ENCODE measurements at places on chromosomes 1 and 21.

GRCh38 chr1:203038217-203038741 lies 12.0 kb downstream of the PPFIA4 start:
- H3K4me1 ChIP-seq: peaks cover 14% of the 10 kb centered on the region
- H3K36me3 ChIP-seq: no peaks in the 10 kb centered on the region
- no peak for DNase-seq
- H3K27ac ChIP-seq: no peak overlapping the region
- no peaks in the 10 kb centered on the region for H3K27me3 ChIP-seq
- no peak overlapping the region for H3K4me3 ChIP-seq

DNA sequence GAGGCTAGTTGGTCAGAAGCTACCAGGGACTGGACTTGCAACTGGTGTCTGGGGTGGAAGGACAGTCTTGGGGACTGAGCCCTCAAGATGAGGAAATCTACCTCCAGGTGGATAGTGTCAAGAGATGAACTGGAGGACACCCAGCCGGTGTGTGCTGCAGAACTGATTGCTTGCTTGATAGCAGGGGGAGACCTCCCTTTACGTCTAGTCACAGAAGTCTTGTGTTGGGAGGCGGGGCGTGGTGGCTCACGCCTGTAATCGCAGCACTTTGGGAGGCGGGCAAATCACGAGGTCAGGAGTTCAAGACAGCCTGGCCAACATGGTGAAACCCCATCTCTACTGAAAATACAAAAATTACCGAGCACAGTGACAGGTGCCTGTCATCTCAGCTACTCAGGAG lies 4.9 kb downstream of the RCC2 start:
- DNase-seq: no peak
- H3K4me1 ChIP-seq: peaks cover 11% of the 10 kb centered on the region
- H3K27ac ChIP-seq: no peak overlapping the region
- H3K27me3 ChIP-seq: no peaks in the 10 kb centered on the region

DNA sequence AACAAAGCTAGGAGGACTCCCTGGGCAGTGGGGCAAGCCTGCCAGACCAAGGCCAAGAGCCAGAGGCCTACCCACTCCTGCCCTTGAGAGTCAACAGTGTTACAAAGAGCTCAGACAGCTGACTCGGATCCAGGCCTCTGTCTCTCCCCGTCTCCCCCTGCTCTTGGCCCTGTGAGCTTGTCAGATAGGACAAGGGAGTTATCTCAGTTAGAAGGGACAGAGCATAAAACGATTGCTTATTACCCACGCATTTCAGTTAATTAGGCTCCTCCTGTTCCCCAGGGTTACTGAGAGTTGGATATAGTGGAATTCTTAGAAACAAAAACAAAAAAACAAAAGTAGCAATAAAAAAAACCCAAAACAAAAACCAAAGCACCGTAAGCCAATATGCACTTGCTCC lies 1.3 kb downstream of the SLC41A1 start:
- H3K4me1 ChIP-seq: no peaks in the 10 kb centered on the region
- H3K36me3 ChIP-seq: no peaks in the 10 kb centered on the region
- no peaks in the 10 kb centered on the region for H3K27me3 ChIP-seq
- H3K4me3 ChIP-seq: peak overlapping the region; percentile 85

GRCh38 chr1:40392221-40392620 lies 18.7 kb downstream of the SMAP2 start:
- H3K36me3 ChIP-seq: no peaks in the 10 kb centered on the region
- H3K4me1 ChIP-seq: peaks cover 64% of the 10 kb centered on the region
- no peaks in the 10 kb centered on the region for H3K27me3 ChIP-seq
- peak overlapping the region; percentile 92 for H3K27ac ChIP-seq
- DNase-seq: no peak

GRCh38 chr1:72015006-72015405 lies 267.3 kb downstream of the NEGR1 start:
- no peak overlapping the region for H3K4me3 ChIP-seq
- DNase-seq: no peak
- H3K27me3 ChIP-seq: no peaks in the 10 kb centered on the region
- H3K36me3 ChIP-seq: no peaks in the 10 kb centered on the region
- no peaks in the 10 kb centered on the region for H3K4me1 ChIP-seq

GRCh38 chr1:211017075-211017718 lies 116.8 kb downstream of the KCNH1 start:
- H3K36me3 ChIP-seq: no peaks in the 10 kb centered on the region
- no peak overlapping the region for H3K27ac ChIP-seq
- no peaks in the 10 kb centered on the region for H3K4me1 ChIP-seq
- no peaks in the 10 kb centered on the region for H3K27me3 ChIP-seq
- DNase-seq: no peak

GRCh38 chr1:34055818-34056217 lies 109.2 kb downstream of the CSMD2 start:
- H3K27me3 ChIP-seq: no peaks in the 10 kb centered on the region
- H3K27ac ChIP-seq: no peak overlapping the region
- no peak for DNase-seq
- no peaks in the 10 kb centered on the region for H3K4me1 ChIP-seq
- no peak overlapping the region for H3K4me3 ChIP-seq
- H3K36me3 ChIP-seq: no peaks in the 10 kb centered on the region

DNA sequence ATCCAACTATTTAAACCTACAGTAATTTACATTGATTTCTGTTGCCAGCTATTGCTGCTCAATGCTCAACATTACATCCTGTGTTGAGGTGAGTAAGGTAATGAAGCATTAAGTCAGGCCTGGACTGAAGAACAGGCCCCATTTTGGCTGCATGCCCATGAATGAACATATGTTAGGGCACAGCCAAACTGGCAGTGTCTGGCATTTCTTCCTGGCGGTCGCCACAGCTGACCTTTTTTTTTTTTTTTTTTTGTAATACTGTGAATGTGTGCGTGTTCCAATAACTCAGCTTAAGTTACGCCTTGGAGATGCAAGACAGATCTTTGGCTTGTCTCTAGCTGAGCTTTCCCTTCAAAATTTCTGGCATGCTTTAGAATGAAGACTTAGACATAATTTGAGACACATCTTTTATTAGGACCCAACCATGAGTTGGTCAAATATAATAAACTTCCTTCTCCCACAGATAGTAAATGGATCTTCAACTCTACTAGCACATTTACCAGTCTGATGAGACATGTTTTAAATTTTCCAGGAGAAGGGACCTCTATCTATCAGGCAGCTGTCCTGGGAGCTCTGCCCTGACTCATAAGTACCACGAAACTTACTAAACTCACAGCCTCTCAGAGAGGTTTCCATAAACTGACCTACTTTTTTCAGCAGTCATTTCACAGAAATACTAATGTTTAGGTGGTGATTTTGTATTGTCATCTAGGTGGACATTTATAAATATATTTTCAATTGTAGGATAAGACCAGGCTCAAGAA lies 341.1 kb upstream of the RUNX1 start:
- no peak overlapping the region for H3K4me3 ChIP-seq
- H3K27ac ChIP-seq: no peak overlapping the region
- no peaks in the 10 kb centered on the region for H3K4me1 ChIP-seq
- DNase-seq: no peak
- H3K27me3 ChIP-seq: no peaks in the 10 kb centered on the region

DNA sequence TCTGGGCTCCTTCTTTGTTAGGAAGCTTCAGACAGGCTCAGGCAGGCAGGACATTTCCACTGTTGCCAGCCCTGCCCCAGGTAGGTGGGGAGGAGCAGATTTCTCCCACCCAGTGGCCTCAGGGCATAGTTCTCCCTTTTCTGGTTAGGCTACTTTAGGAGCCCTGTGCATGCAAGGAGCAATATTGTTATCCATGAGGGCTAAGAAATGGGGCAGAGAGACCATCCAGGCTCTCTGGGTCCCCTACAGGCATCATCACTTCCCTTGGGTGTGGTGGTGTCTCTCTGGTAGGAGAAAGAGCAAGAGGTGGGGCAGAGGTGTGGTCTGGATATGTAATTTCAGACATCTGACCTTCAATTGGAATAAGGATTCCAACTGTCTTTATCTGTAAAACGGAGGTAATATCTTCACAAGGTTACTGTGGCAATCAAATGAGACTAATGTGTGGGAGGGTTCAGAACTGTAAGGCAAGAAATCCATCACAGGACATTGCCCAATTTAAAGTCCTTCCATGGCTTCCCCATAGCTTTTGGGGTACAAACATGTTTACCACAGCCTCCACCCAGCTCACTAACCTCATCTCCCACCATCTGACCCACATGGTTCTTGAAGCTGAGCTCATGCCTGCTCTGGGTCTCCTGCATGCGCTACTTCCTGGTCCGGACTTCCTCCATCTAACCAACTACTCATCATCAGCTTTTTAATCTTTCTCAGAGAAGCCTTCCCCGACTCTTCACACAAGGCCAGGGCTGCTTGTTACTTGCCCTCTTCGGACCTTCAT lies 26.1 kb downstream of the PCAT6 start:
- H3K4me1 ChIP-seq: no peaks in the 10 kb centered on the region
- H3K4me3 ChIP-seq: no peak overlapping the region
- DNase-seq: no peak

GRCh38 chr1:193222056-193222615 lies 35.7 kb upstream of the B3GALT2 start:
- H3K27ac ChIP-seq: peak overlapping the region; percentile 39
- H3K27me3 ChIP-seq: no peaks in the 10 kb centered on the region
- H3K4me3 ChIP-seq: no peak overlapping the region
- peaks cover 5% of the 10 kb centered on the region for H3K4me1 ChIP-seq

DNA sequence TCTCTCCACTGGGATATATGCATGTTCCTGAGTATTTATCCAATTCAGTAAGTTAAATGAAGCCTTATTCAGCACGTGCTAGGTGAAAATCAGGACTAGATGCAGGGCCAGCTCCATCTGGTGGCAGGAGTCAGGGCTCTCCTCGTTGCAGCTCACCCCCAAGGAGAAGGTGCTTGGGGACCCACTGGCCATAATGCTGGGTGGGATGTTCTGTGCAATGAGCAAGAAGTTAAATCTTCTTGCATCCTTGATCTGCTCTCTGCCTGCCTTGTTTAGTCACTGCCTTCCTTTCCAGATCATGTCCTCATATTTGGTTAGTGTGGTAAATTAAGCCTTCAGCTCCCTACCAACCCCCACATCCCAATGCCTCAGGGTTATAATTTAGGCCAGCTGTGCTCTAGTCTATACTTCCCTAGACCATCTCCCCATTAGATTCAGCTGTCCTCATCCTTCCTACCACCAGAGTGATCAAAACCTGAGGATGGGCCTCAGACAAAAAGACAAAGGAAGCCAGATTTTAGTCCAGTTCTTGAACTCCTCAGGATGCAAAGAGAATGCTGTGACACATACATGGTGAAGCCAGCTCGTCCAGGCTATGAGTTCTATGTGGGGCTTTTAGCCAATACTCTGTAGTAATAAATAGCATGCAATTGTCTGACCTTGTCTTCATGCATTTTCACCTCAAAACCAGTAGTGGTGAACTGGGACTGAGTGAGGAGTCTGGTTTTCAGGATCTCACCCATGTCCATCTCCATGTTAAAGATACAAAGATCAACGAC lies 55.9 kb downstream of the SEC16B start:
- no peaks in the 10 kb centered on the region for H3K36me3 ChIP-seq
- H3K27ac ChIP-seq: no peak overlapping the region
- H3K4me1 ChIP-seq: peaks cover 4% of the 10 kb centered on the region
- no peaks in the 10 kb centered on the region for H3K27me3 ChIP-seq
- no peak for DNase-seq

Data from tibial nerve (tissue), 4 donors.